Dermis lymphatic vessel endothelial cell (primary cell): ENCODE measurements at places on chromosomes 2 and 18. TPM values are rescaled to one million over a fixed set of nuclear protein-coding genes. Genes with fewer than 3 reads are reported as not detected.

The NEUROD1 gene
- not detected in 2 replicates for total RNA-seq

The ZAP70 gene
- total RNA-seq: 0.11 and 0.34 TPM in 2 replicates

The CFC1 gene
- total RNA-seq: not detected in 2 replicates

The FAM124B gene
- 5.6 and 13.3 TPM in 2 replicates for total RNA-seq

The SKA1 gene
- total RNA-seq: 1.8 and 2.2 TPM in 2 replicates

The SGPP2 gene
- not detected in 2 replicates for total RNA-seq

The SLC38A11 gene
- not detected in 2 replicates for total RNA-seq

The GREB1 gene
- 0.11 and 0.26 TPM in 2 replicates for total RNA-seq

The PID1 gene
- total RNA-seq: 0.11 and 0.17 TPM in 2 replicates

The MAB21L4 gene
- total RNA-seq: not detected in 2 replicates

The NXPH2 gene
- total RNA-seq: not detected in 2 replicates

The IL1F10 gene
- total RNA-seq: not detected in 2 replicates

The CROCC2 gene
- total RNA-seq: not detected in 2 replicates

The CTNNA2 gene
- total RNA-seq: not detected in 2 replicates

The FEV gene
- not detected in 2 replicates for total RNA-seq

The AQP12B gene
- not detected in 2 replicates for total RNA-seq

The SERPINB2 gene
- total RNA-seq: not detected in 2 replicates

The ANTXR1 gene
- 0.33 and 0.52 TPM in 2 replicates for total RNA-seq

The TMEM163 gene
- total RNA-seq: not detected in 2 replicates

The PHLPP1 gene
- 4.0 and 5.6 TPM in 2 replicates for total RNA-seq

The NPPC gene
- not detected in 2 replicates for total RNA-seq

The PSTPIP2 gene
- total RNA-seq: 0.22 and 0.95 TPM in 2 replicates

The KLHL29 gene
- 2.5 and 2.8 TPM in 2 replicates for total RNA-seq

The LOXL3 gene
- 0.87 and 1.2 TPM in 2 replicates for total RNA-seq

The GALNT13 gene
- total RNA-seq: under 0.01 and 0.60 TPM in 2 replicates

The ALPG gene
- not detected in 2 replicates for total RNA-seq

The SERPINB11 gene
- total RNA-seq: not detected in 2 replicates

The OTOS gene
- total RNA-seq: not detected in 2 replicates

The E2F6 gene
- total RNA-seq: 13.7 and 14.5 TPM in 2 replicates

The IL36B gene
- total RNA-seq: not detected in 2 replicates

The C2orf66 gene
- 0.09 TPM in 1 of 2 replicates, not detected in the other for total RNA-seq

The CCDC93 gene
- total RNA-seq: 21.5 and 26.9 TPM in 2 replicates

The PIAS2 gene
- 11.8 and 14.0 TPM in 2 replicates for total RNA-seq

The LONRF2 gene
- total RNA-seq: under 0.01 TPM in 2 replicates

The TMEM150A gene
- total RNA-seq: 10.1 and 10.8 TPM in 2 replicates

The SULT1C2 gene
- under 0.01 TPM in 1 of 2 replicates, not detected in the other for total RNA-seq

The MLPH gene
- 0.52 and 3.3 TPM in 2 replicates for total RNA-seq

The ASB18 gene
- not detected in 2 replicates for total RNA-seq

The RAB6D gene
- under 0.01 and 0.11 TPM in 2 replicates for total RNA-seq

The COX5B gene
- 409 and 429 TPM in 2 replicates for total RNA-seq

The IDH1 gene
- total RNA-seq: 73.5 and 88.3 TPM in 2 replicates

The ITGA6 gene
- total RNA-seq: 137 and 212 TPM in 2 replicates

The SNRNP200 gene
- total RNA-seq: 46.1 and 49.2 TPM in 2 replicates

The ORC4 gene
- 20.2 and 24.5 TPM in 2 replicates for total RNA-seq

The POTEI gene
- 0.17 and 0.98 TPM in 2 replicates for total RNA-seq

The COLEC12 gene
- total RNA-seq: 32.4 and 49.6 TPM in 2 replicates

The GALNT14 gene
- 0.11 TPM in 1 of 2 replicates, not detected in the other for total RNA-seq

The AOX1 gene
- 0.43 and 1.5 TPM in 2 replicates for total RNA-seq

The CNGA3 gene
- total RNA-seq: not detected in 2 replicates

The GPC1 gene
- total RNA-seq: 5.0 and 11.4 TPM in 2 replicates

The NAT8 gene
- total RNA-seq: not detected in 2 replicates

The ASPRV1 gene
- 0.22 and 0.26 TPM in 2 replicates for total RNA-seq
